ENCODE measurements at places on chromosomes 6 and 20.

DNA sequence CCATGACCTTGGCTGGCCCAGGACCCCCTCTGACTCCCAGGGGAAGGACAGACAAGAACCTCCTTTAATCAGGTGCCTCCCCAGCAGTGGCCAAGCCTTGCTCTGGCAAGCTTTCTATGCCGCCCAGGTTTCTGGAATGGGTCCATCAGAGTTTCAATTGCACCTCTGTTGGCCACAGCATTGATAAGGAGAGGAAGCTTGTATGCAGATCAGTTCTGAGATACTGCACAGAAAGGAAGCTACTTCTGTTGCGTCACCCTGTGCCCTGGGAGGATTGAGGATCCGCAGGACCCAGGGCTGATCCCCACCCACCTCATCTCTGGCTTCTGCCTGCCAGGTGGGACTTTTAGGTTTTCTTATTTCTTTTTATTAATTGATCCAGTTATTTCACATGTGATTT lies 167.2 kb downstream of the TFAP2C start:
- DNase-seq: no peak

- DNase-seq: no peak
Observed at GRCh38 chr6:6577735-6578134, 10.8 kb upstream of the LY86 start.

GRCh38 chr6:70396796-70397729 lies 16.2 kb upstream of the FAM135A start:
- DNase-seq: no peak

- peak; percentile 45 for DNase-seq
Observed at GRCh38 chr6:36656441-36656840, 22.1 kb upstream of the CDKN1A start.

DNA sequence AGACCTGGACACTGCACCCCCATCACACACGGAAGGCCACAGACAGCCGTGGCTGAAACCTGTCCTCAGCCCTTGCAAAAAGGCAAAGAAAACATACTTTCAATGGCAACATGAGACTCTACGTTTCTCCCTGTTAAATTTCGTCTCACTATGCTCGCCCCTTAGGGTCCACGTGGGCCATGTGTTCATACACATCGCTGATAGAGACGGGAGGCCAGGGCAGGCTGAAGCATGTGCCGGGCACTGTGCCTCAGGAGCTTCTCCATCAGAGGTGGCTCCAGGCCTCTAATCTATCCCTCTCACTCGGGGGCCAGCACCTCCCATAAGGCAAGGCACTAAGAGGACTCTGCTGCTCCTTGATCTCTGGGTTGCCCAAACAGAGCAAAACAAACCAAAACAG lies 17.5 kb downstream of the PXDC1 start:
- DNase-seq: no peak

DNA sequence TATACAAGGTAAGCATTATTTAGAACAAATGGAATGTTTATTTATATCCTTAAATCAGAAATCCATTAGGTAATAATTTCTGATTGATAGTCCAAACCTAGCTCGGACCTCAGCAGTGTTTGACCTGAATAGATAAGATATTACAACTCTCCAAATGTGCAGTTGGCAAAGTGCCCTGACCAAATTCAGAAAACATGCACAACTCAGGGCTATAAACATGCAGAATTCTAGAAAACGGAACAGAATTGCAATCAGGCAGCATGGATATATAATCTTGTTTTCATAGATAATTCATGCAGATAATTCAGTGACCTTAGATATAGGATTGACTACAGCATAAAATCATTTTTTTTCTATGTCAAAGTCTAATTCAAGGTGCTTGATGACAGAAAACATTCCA lies 626.6 kb upstream of the CITED2 start:
- DNase-seq: no peak

DNA sequence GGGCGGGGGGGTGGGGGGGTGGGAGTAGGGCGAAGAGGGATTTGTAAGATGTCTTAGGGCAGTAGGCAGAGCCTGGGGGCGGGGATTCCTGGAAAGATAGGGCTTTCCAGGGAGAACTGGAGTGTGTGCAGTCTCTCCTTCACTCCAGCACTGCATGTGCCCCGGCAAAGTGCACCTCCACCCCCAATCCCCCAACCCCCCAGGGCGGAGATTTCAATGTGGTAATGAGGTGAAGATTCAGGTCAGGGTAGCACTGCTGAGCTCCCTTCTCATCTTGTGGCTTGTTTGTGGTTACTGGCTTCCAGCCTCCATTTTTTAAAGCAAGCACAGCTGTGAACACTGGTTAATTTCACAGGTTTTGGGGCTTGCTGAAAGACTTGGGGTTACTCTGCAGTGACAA lies 5.9 kb downstream of the TMEM239 start:
- peak; percentile 32 for DNase-seq

- DNase-seq: no peak
Observed at GRCh38 chr6:85287158-85287557, 162.7 kb upstream of the NT5E start.

GRCh38 chr6:72873433-72873832 lies 251.6 kb downstream of the KCNQ5 start:
- no peak for DNase-seq

DNA sequence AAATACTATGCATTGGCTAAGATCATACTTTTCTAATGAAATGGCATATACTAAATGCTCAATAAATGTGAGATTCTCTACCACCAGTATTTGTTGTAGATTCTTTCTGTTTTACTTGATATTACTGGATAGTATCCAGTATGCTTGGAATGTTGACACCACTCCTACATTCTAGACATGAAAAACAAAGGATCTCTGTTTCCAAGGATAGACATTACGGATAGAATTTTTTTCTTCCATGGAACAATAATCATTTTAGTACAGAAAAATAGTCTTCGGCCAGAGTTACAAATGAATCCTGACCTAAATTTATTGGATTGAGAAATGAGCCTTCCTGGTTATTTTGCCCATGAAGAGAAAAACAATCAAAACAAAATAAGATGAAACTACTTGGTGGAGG lies 258.2 kb upstream of the NT5E start:
- DNase-seq: no peak

GRCh38 chr6:10771371-10771894 lies 23.8 kb downstream of the TMEM14B start:
- no peak for DNase-seq

DNA sequence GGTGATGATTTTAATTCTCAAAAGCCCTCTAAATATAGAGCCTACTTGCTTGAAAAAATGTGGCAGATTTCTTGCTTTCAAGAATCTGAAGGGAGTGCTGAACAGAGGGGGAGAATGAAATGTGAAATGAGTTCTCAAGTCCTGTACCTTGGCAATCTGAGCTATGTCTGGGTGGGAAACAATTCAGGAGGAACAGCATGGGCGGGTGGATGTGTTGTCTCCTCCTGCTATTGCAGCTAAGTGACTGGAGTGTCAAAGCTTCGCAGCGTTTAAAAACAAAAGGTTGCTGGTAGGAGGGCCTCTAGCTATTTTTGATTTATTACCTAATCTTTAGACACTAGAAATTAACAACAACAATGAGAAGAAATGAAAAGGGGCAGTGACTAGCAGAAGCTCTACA lies 102.5 kb upstream of the ARG1 start:
- no peak for DNase-seq

- no peak for DNase-seq
Observed at GRCh38 chr6:138397128-138398122, 6.6 kb upstream of the HEBP2 start.

- DNase-seq: no peak
Observed at GRCh38 chr6:45032426-45032825, 295.7 kb upstream of the RUNX2 start.

GRCh38 chr20:52569201-52569600 lies 377.6 kb upstream of the ZFP64 start:
- DNase-seq: no peak
